Ecto neural progenitor cell (in vitro differentiated cells): ENCODE measurements at places on chromosomes 7 and 10.

GRCh38 chr10:17883621-17884020, 68.1 kb upstream of the SLC39A12 start:
- no peak for DNase-seq

DNA sequence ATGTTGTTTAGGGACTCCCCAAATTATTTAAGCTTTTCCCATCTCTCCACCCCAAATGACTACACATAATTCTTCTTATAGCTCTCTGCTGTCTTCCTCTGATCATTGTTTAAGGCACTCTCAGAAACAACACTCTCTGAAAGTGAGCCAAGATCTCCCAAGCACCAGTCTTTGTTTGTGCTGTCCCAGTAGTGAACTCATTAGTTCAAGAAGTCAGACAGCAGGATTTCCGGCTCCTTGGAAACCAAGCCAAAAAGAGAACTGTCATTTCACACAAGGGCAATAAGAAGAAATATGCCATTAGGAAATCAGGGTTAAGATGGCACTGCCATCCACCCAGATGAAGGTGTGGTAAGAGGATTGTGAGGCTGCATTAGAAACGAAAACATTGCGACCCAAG, 83.1 kb downstream of the FZD1 start:
- no peak for DNase-seq

DNA sequence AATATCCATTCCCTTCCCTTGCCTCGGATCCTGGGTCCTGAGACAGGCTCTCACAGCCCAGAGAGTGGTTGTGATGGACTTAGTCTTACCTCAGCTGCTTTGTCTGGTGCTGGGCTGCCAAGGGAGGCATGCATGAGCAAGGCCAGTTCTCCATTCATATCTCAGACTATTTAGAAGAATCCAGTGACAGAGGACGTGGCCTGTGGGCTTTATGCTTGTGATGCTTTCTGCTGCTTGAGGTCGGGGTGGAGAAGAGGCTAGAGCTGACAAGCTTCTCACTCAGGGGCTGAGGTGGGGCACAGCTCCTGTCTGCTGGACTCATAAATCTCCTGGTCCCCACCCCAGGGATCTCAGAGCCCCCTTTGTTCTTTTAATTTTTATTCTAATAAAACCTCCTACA, 66.8 kb downstream of the DNAJC12 start:
- DNase-seq = no peak

GRCh38 chr10:17685233-17685840, 41.4 kb downstream of the STAM start:
- no peak for DNase-seq

GRCh38 chr7:92613214-92613613, 23.0 kb upstream of the FAM133B start:
- no peak for DNase-seq

- DNase-seq = no peak
Observed at GRCh38 chr10:121406823-121407545, 191.3 kb downstream of the FGFR2 start.

DNA sequence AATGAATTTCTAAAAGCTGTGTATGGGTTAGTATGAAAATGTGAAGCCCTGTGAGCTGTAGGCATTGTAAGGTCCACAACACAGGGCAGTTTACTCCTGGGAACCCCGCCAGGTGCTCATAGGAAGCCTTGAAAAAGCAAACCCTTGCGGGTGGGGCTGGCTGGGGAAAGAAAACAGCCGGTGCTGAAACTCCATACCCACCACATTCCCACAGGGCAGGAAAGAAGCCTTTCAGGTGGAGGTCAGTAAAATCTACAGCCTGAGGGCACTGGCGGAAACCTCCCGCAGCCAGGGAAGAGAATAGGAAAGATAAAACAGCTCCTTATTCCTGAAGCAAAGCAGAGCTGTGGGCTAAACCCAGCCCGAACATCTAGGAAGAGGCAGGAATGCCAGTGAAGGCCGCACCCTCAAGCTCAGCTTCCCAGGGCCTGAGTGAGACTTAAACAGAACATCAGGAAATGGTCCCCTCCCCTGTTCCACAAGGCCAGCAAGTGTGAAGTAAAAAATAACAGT, 34.7 kb downstream of the PODXL start:
- DNase-seq = no peak

DNA sequence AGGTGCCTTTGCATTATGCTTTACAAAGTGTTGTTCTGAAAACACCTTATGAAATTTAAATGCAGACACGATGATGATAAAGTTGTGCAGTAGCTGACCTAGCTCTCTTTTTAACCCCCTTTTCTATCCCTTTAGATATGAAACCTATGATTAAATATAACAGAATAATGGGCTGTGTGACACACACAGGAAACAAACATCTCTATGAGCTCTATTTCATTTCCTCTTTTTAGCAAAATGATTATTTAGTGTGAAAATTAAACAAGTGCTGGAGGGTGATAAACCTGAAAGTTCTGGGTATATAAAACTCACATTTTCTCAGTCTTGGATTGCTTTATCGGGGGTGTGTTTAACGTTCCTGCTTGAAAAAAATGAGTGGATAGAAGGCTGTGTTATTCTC, 1310.5 kb upstream of the CELF2 start:
- DNase-seq = no peak

DNA sequence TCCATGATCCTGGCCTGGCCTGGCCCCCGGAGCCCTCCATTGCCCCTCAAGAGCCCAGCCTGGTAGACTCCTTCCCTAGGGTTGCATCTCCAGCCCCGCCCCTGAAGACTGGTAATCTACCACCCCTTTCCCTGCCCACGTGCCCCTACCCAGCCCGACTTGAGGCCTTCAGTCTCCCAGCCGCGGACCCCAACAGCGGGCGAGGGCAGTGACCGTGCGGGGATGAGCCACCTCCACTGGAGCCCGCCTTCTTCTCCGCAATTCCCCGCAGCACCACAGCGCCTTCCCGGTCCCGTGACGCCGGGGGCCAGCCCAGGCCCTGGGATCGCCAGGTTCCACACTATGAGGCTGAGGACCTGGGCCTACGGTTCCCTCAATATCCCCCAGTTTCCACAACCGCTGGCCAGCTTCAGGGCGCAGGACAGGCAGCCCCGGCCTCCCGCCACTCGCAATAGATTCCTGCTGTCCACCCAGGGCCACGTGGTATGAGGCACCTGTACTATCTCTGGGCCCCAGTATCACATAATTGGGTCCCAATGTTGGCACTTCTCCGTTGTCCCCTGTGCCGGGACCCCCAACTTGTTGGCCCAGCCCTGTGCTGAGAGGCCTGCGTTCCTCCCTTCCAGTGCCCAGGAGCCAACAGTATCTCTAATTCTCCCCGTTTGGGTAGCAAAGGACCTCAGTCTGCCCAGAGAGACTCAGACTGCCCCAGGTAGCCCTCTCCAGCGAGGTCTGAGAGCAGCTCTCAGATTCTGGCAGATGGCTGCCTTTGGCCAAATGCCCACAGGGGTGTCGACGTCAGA, 1.1 kb upstream of the GPRIN2 start:
- DNase-seq = peak; percentile 62

DNA sequence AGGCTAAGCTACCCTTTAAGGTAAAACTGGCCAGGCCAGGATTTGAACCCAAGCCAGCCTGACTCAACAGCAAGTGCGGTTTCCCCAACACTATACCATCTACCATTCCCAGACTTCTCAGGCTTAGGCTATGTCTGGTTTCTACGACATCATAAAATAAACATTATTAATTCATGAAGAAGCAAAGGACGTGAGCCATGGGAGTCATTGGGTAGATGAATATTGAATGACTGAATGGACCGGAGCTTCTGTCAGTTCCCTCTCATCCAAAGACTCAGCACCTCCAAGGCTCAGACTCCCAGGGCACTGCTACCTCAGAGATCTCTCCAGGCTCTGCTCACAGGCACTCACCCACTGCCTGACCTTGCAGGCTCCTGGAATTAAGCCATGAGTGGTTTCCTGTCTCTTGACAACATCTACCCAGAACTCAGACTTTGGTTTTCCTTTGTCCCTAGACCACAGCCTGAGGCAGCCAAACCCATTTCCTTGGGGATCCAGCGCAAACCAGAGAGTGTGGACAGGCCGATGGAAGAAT, 64.6 kb upstream of the STEAP1B start:
- no peak for DNase-seq
